ENCODE measurements at places on chromosomes 6 and 20. TPM values are rescaled to one million over a fixed set of nuclear protein-coding genes. Genes with fewer than 3 reads are reported as not detected.

- H3K27ac ChIP-seq = no peak overlapping the region
- H3K4me3 ChIP-seq = no peak overlapping the region
- peaks cover 30% of the 10 kb centered on the region for H3K4me1 ChIP-seq
- H3K27me3 ChIP-seq = no peaks in the 10 kb centered on the region
- DNase-seq = peak; percentile 59
- H3K36me3 ChIP-seq = no peaks in the 10 kb centered on the region
These were observed 333.5 kb downstream of the RNGTT start for GRCh38 chr6:88629838-88630494.

- H3K4me1 ChIP-seq = peaks cover 4% of the 10 kb centered on the region
- no peak overlapping the region for H3K27ac ChIP-seq
These were observed 78.5 kb upstream of the AHI1 start for GRCh38 chr6:135576055-135576454.

CLPSL1 gene
- total RNA-seq = not detected

NFATC2 gene
- total RNA-seq = 38.0 TPM
